ENCODE measurements at places on chromosomes 16 and 17.
A peak's percentile ranks its signal among the peaks of the same experiment; 100 is the strongest.

DNA sequence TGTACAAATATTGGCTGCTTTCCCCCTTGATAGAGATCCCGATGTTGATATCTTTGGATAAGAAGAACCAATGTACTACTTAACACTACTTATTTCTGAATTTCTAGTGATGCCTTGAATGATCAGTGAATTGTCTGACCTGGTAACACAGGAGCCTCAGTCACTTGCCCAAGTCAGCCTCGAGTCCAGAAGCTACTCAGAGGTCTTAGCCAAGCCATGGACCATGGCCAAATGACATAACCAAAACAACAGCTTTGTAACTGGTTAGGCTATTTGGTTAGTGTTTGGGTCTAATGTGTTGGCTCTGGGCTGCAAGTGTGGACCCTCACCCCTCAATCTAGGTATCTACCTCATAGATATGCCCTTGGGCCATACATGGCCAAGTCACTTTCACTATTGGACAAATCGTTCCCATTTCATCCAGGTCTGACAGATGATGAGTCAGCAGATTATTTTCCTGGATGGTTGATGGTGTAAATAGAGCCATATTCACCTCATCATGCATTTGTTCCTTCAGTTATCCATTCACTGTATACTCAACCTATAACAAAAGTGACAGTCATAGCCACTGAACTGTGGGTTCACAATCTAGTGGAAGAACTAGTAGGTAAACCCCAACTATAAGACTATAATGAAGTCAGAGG, 3.5 kb downstream of the RBFOX1 start:
- DNase-seq: no peak

- DNase-seq: no peak
Measured at GRCh38 chr16:57781741-57782606, 20.3 kb downstream of the KIFC3 start.

DNA sequence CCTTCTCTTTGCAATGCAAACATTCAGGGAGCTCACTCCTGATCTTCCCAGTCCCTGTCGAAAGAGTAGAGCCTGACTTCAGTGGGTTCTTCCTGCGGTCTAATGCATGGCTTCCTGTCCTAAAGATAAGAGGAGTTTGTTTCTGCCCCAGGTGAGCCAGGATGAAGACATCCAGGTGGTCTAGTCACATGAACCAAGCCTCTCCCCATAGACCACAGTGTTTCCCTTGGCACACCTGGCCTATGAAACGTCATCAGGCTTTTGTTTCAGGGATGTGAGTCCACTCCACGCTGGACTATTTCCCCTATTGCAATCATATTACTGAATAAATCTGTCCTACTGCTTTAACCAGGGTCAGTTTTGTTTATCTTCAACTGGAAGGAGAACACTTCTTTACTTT, 21.1 kb downstream of the CES1 start:
- no peak for DNase-seq

DNA sequence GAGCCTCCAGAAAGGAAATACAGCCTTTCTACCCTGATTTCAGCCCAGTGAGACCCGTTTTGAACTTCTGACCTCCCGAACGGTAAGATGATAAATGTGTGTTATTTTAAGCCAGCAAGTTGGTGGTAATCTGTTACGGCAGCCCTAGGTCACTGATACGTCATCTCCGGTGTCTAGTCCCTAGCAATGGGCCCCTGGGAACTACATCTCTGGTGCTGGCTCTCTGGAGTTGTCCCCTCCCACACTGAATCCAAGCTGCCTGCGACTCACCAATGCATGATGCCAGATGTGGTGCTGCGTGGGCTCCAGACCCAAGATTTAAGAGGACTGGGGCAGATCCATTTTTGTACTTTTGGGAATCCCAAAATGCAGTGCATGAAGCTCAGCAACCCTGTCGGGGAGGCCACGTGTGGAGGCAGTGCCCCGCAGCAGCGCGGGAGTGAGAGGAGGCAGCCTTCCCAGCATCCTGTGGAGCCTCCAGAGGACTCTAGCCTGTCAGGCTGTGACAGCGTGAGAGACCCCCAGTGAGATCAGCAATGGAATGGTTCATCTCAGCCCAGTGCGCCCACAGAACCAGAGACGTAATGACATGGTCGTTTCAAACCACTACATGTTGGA, 43.6 kb upstream of the USP7 start:
- DNase-seq: no peak

- no peak for DNase-seq
Measured at GRCh38 chr16:80741724-80742123, 62.7 kb downstream of the CDYL2 start.

- DNase-seq: no peak
Measured at GRCh38 chr16:57282510-57283213, 1.8 kb downstream of the PLLP start.

- DNase-seq: no peak
Measured at GRCh38 chr17:49501496-49501895, 6.4 kb downstream of the NGFR start.

- no peak for DNase-seq
Measured at GRCh38 chr17:17057057-17057551, 14.8 kb downstream of the MPRIP start.

DNA sequence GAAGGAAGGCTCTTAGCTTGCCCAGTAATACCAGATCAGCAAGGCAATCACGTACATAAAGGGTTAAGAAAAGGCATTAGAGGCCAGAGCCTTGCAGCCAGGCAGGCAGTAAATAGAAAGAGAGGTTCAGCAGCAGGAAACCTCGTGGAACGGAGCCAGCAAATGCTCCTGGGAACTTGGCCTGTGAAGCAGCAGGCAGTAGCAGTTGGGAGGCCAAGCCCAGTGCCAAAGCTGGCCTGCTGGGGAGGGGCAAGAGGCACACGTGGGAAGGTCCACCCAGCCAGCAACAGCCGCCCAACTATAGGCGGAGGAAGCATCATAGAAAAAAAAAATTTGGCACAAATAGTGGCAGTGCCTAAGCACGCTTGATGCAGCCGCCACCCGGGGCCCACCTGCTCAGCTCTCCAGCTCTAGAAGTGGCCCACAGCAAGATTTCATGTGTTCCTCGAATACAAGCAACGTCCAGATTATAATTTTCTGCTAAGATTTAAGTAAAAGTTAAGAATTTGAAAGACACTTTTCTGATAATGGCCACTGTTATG, 2339.5 kb downstream of the TP53TG3F start:
- peak; percentile 47 for DNase-seq
